Forelimb muscle (tissue), 1 donor: ENCODE measurements at places on chromosomes 1 and 21. TPM values are rescaled to one million over a fixed set of nuclear protein-coding genes. Genes with fewer than 3 reads are reported as not detected.

ATAD3C gene
- 0.30 TPM for polyA plus RNA-seq

DNA sequence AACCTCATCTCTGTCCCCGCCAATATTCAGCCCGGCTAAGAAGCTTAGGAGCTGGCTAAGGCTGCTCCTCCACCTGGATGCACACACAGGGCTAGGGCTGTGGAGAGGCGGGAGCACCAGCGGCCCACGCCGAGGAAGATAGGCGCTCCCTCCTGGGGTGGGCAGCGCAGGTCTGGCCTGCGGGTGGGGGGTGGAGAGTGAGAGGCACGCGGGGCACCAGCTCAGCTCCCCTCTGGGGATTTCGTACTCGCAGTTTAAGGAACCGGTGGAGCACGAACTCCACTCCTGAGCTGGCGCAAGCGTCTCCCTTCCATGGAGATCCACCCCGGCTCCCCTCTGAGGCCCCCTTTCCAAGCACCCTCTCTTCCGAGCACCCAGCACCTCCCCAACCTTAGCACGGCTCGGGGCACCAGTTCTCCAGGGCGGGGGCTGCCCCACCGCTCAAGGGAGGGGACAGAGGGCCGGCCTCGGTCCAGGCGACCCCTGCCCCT is 433 bp upstream of the KAZN start:
- no peak for DNase-seq

S100A16 gene
- 43.0 TPM for polyA plus RNA-seq

GRCh38 chr1:7808253-7808844 is 24.3 kb downstream of the PER3 start:
- DNase-seq = no peak

IFT25 gene
- polyA plus RNA-seq = 22.2 TPM

DNA sequence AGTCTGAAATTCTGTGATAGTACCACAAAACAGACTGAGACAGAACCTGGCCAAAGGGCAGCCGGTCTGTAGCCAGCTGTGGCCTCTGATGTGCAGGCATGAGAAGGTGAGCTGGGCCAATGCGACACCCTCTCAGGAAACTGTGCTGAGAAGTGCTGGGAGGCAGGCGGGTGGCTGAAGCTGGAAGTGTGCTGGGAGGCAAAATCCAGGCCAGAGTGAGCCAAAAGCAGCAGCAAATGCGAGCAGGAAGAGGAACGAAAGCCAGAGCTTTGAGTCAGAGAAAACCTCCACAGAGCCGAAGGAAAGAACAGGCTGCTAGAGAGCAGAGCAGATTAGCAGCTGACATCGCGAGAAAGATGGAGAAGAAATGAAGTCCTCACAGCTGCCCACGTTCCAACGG is 10.2 kb upstream of the ATP13A2 start:
- no peak for DNase-seq

GRCh38 chr1:152125834-152126443 is 10.7 kb upstream of the TCHH start:
- DNase-seq = no peak

GPR52 gene
- not detected for polyA plus RNA-seq
